ENCODE measurements at places on chromosomes 2 and 18.

DNA sequence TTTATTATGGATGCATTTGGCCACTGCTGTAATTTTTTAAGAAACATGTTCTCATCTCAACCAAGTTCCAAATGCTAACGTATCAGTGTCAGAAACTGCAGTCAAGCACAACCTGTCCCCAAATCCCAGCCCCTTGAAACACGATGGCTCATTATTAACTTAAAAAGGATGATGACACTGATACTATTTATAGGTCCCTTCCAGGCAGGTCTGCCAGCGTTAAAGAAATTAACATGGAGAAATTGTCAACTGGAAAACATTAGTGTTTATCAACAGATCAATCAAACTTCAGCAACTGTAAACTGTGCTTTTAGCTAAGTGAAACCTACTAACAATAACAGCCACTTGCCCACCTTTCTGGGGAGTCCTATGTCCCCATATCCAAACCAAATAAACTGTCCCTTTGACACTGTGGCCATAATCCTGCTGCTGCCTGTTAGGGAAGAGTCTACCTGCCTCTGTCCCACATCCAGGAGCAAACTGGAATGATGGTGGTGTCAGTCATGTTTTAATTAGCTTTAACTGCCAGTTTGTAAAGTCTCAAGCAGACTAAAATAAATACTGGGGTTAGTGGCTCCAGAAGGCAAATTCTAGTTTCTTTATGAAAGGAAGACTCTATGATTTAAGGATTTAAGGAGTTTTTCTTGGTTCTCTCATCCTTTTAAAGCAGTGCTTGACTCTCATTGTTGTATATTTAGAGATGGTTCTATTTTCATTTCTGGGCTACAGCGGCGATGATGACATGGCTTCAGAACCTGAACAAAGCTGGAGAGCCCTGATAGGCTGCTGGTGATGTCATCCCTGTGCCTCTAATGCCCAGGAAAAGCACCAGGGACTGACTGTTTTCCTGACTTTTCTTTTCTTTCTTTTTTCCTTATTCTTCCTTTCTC is 583.6 kb upstream of the PIK3C3 start:
- no peak for DNase-seq

GRCh38 chr18:27713738-27714095 is 463.2 kb downstream of the CDH2 start:
- DNase-seq: no peak

DNA sequence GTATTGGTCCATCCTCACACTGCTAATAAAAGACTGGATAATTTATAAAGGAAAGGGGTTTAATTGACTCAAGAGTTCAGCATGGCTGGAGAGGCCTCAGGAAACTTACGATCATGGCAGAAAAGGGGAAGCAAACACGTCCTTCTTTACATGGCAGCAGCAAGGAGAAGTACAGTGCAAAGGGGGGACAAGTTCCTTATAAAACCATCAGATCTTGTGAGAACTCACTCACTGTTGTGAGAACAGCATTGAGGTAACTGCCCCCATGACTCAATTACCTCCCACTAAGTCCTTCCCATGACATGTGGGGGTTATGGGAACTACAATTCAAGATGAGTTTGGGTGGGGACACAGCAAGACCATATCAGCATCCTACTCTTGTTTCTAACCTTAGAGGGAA is 37.0 kb downstream of the SP100 start:
- DNase-seq: no peak

DNA sequence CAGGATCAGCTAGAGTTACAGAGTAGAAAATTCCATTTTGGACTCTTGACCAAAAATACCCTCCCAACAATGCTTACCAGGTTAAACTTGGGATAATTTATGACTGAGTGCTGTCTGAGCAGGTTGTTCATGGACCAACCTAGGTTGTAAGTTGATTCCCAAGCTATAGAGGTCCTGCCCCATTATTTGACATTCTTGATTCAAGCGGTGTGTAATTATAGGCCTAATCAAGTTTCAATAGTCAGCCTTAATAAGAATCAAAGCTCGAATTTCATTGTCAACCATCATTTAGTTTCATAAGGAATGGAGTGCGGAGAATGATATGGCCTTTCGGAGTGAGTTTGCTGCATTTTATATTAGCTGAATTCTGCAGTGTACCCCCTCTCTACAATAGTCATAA is 152.8 kb upstream of the FIGN start:
- DNase-seq: no peak

DNA sequence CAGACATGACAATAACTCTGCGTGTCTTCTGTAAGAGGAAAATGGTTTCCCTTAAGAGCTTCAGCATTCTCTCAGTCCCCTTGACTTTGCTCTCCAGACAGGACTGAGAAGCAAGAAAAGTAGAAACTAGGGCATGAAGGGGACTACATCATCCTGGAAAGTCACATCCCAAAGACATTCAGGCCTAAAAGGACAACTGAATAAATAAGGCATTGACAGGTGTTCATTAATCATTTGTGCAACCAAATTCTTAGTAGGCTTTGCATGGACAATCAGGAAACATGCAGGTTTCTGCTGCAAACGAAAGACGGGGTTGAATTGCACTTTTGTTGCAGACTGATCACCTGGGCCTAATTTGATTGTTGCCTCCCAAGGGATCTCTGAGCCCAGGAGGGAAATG is 1.2 kb upstream of the SGPP2 start:
- no peak for DNase-seq

- no peak for DNase-seq
Measured at GRCh38 chr2:134008837-134009236, 245.0 kb upstream of the MGAT5 start.

- no peak for DNase-seq
Measured at GRCh38 chr2:140895378-140895777, 1235.4 kb downstream of the LRP1B start.

- no peak for DNase-seq
Measured at GRCh38 chr18:61340148-61340547, 6.9 kb downstream of the CDH20 start.

- DNase-seq: no peak
Measured at GRCh38 chr18:36107477-36107876, 21.7 kb downstream of the SLC39A6 start.

DNA sequence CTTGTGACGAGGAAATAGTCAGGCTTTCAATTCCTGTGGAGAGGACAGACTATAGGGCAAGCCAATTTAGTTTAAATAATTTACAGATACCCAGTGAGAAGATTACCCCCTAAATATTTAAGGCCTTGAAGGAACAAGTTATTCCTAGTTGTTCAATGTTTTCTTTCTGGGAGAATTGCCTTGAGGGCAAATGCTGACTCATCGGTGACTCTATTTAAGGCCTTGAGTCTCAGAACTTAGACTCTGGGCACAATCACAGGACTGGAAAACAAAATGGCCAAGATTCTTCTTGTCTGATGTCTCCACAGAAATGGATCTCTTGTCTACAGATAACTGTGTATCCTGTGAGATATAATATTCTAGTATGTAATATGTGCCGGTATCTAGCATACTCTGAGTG is 467.1 kb downstream of the SUCLG1 start:
- no peak for DNase-seq

DNA sequence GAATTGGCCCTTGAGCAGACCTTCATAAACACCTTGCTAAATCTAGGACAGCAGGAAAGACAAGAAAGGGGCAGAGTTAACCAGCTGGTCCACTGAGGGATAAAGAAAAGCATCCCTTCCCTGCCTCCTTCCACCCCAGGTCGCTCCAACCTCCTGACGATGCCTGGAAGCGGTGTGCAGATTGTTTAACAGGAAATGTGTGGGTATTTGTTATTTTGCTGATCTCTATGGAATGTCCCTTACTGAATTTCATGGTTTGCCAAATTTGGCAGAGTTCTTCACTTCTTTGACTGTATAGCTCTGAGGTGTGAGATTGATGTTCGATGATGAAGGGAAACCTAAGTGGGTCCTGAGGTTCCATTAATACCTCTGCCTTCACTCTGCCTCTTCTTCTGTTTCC is 72.9 kb downstream of the MAP3K20 start:
- no peak for DNase-seq

DNA sequence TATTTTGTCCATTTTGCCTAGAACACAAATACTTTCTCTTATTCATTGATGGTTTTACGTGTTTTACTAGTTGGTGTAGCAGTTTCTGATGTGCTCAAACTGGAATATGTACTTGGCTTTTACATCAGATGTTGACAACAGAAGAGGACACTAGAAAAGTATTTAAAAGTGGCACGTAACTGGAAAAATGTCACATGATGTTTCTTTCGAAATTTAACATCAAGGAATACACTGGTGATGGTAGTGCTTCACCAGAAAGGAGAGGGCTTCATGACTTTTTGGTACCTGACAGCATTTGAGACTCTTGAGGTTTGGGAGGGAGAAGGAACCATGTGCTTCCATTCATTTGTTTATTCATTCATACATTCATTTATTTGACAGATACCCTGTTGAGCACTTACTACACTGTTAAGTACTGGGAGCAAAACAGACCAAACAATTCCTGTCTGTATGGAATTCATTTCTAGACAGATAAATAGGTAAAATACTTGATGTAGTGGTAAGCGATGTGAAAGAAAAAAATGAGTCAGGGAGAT is 1.5 kb downstream of the GIGYF2 start:
- no peak for DNase-seq

DNA sequence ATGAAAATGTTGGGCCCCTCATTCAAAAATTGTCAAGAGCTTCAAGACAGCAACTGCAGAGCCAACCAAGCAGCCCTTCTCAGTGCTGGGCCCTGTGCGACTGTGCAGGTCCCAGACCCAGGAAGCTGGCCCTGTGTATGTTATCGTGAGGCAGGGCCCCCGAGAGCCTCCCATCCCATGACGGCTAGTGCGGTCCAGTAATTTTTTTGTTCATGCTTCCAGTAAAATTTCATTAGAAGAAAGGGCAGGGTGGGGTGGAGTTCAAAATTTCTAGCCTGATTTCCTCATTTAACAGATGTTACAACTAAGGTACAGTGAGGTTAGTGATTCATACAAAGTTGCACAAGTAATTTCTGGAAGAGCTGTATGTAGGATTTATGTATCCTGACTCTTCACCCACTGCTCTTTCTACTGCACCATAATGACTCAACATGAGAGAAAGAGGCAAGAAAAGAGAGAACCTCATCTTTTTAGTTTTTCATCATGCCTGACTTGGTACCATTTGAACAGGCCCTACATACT is 105.5 kb downstream of the ZEB2 start:
- DNase-seq: peak; percentile 5

DNA sequence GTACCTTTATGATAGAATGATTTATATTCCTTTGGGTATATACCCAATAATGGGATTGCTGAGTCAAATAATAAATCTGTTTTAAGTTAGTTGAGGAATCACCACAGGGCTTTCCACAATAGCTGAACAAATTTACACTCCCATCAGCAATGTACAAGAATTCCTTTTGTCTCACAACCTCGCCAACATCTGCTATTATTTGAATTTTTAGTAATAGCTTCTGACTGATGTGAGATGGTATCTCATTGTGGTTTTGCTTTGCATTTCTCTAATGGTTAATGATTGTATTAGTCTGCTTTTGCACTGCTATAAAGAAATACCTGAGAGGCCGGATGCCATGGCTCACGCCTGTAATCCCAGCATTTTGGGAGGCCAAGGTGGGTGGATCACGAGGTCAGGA is 1387.6 kb upstream of the ACVR2A start:
- no peak for DNase-seq

DNA sequence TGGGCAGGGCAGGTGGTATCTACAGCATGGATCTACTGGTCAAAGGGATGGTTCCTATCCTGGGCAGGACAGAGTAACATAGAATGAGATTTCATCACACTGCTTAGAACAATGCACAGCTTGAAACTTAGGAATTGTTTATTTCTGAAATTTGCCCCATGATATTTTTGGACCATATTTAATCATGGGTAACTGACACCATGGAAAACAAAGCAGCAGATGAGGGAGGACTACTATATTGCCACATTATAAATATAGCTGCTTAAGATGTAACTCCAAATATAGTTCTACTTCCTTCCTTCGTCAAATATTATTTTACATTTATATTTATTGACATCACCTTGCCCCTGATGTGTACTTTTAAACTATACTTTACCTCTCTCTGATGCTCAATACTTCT is 254.7 kb downstream of the PTPRM start:
- no peak for DNase-seq

GRCh38 chr2:1967242-1968208 is 223.2 kb upstream of the PXDN start:
- DNase-seq: no peak

DNA sequence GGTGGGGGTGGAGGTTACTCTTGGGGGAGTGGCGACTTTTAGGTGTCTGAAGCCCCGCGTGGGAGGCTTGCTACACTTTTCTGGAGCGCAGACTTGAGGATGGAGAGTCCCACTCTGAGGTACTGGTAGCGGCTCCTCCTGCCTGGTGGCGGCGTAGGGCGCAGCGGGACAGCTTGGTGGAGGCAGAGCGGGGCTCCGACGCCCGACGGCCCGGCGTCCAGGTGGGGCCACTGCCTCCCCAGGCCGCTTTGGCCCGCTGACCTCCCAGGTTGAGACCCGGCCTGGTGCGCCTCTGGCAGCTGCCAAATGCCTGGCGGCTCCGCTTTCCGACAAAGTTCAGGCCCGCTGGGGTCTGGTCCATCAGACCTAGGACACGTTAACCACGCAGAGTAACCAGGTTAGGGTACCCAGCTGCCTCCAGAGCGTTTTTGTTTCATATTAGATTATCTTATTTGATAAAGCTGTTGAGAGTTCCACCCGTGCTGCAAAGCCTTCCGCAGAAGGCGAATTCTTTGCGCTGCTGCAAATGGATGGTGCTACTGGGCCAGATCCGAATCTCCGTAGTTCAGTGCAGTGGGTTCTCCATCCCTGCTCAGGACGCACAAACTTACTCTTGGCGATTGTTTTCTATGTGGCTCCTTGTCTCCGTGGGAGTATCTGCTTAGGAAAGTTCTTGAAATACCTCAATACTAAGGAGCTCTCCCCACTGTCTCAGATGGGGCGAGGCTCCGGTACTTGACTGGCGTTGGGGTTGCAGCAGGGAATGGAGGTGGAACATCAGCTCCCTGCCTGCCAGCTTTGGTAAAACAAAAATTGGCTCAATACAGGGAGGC is 405.9 kb downstream of the XIRP2 start:
- no peak for DNase-seq

GRCh38 chr2:148955798-148956197 is 80.8 kb downstream of the KIF5C start:
- DNase-seq: no peak

DNA sequence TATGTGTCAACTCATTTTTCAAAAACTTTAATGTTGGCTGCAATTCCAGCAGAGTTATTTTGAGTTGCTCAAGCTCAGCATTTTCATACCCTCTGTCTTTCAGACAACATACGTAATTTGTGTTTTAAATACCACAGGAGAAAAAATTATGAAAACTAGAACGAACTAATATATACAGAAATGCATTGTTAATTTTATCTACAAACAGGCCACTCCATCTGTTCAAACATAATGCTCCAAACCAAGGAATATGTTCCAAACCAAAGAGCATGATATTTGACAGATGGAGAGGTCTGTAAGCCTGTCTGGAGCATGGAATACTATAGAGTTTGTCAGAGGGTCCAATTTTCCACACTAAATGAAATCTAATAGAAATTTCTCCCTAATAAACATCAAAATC is 536.2 kb upstream of the FSIP2 start:
- no peak for DNase-seq

GRCh38 chr2:46813020-46813415 is 102.6 kb downstream of the MCFD2 start:
- DNase-seq: no peak

- no peak for DNase-seq
Measured at GRCh38 chr2:212669761-212670160, 131.2 kb upstream of the ERBB4 start.

- DNase-seq: no peak
Measured at GRCh38 chr18:46167971-46168370, 63.8 kb downstream of the HAUS1 start.
